ENCODE measurements at places on chromosomes 3 and 15. TPM values are rescaled to one million over a fixed set of nuclear protein-coding genes. Genes with fewer than 3 reads are reported as not detected.

Gene SOX14
- total RNA-seq = not detected

Gene MINAR1
- 0.77 TPM for total RNA-seq

Gene CLDN18
- total RNA-seq = not detected

Gene COL6A6
- not detected for total RNA-seq
